Stimulated activated CD4-positive, alpha-beta T cell treated with anti-CD3 and anti-CD28 coated beads, Interleukin-1b, Interleukin-23, amount 100 ng/mL, for 4 hours (primary cell): ENCODE measurements at places on chromosomes 5 and 9.

DNA sequence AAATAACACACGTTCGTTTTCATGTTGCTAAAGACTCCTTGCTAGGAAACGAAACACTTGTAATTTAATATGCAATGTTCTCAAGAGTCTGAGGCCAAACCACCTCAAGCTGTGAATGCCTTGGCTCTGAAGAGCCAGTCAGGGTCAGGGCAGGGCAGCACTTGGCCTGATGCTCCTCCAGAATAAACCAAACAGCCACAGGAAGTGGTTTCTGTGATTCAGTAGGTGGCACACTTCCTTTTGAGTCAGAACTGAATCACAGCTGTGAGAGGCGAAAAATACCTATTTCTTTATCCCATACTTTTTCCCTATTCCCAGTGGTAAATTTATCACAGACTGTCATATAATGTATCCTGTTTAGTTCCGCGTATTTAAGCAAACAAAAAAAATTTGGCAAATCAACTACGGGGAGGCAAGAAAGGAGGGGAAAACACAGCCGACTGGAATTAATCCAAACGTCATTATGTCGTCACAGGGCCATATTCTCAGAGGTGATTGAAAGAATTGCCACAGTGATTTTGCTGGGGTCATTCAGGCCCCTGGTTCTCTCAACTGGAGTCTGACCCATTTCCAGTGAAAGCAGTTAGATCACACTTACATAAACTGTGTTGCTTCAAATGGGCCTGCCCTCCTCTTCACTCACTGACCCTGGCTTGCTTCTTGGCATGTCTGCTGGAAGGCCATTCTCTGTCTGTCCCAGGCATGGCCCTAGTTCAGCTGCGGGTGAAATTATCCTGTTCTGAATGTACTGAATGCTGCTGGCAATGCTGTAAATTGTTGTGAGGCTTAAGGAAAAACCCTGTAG is 71.2 kb downstream of the ARRDC3 start:
- peak; percentile 48 for DNase-seq

DNA sequence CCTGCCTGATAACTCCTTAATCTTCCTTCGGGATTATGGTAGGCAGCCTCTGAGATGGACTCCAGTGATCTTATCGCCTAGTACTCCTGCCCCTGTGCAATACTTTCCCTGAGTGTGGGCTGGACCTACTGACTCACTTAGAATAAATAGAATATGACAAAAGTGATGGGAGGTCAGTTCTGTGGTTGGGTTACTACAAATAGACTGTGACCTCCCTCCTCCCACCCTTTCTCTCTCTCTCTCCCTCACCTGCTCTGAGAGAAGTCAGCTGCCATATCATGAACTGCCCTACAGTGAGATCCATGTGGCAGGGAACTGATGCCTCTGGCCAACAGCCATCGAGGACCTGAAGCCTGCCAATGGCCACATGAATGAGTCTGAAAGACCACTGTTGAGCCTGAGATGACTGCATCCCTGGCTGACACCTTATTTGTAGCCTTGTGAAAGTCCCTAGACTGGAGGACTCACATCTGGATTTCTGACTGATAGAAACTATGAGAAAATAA is 31.7 kb downstream of the NRG2 start:
- no peak for DNase-seq

- no peak for DNase-seq
These were observed 87.9 kb downstream of the FBXL7 start for GRCh38 chr5:15587916-15588315.

- DNase-seq, result no peak
These were observed 227.0 kb downstream of the ENC1 start for GRCh38 chr5:74413403-74414048.

DNA sequence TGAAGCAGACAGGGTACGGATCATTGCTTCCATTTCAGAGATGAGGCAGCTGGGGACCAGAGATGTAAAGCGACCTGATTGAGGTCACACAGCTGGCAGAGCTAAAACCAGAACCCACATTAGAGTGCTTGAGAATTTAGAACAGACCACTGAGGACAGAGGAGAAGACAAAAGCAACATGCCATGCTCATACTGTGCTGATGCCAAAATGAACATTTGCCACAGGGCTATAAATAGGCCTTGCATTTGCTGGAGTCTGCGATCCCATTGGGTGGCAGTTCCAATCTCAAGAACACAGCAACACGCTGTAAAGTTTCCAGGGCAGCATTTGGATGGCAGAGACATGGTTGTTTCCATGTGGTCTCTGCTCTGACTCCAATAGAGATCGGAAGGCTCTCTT is 222.4 kb upstream of the TBC1D2 start:
- no peak for DNase-seq

- DNase-seq, result no peak
These were observed 300.5 kb downstream of the IRX1 start for GRCh38 chr5:3896098-3896497.

GRCh38 chr5:175728885-175729828 is 71.3 kb downstream of the HRH2 start:
- DNase-seq, result no peak

DNA sequence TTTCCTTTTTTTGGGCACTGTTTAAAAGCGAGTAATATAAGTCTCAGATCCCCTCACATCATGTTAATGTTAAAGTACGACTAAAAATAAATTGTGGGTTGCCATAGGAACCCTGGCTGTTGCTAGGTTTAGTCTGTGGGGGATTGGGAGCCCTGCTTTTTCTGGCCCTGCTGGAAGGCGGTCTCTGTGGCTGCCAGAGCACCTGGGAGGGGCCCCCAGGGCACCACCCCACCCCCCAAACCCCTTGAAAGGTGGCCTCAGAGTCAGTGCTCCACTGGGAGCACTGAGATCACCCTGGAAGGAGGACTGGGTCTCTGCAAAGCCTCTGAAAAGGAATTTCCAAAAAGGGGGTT is 66.2 kb upstream of the NEURL1B start:
- no peak for DNase-seq

GRCh38 chr5:142722146-142722545 is 36.3 kb upstream of the FGF1 start:
- no peak for DNase-seq

- DNase-seq, result no peak
These were observed 6.0 kb downstream of the ACTBL2 start for GRCh38 chr5:57476601-57477056.

DNA sequence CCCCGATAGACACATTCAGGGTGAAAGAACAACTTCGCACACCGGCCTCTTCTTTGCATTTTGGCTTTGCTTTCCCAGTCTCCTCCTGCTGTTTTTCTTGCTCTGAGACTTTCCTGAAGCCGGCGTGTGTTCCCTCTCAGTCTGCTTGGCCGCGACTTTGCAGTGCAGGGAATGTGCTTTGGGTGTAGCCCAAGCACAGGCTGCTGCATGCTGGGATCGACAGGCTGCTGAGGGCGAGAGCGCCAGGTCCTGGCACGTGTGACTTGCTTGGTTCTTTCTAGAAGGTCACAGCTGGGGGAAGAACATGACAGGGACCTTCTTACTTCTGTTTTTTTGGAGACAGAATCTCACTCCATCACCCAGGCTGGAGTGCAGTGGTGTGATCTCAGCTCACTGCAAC is 40.6 kb downstream of the TENT4A start:
- no peak for DNase-seq

GRCh38 chr5:83059341-83059740 is 17.9 kb downstream of the TMEM167A start:
- DNase-seq, result no peak

DNA sequence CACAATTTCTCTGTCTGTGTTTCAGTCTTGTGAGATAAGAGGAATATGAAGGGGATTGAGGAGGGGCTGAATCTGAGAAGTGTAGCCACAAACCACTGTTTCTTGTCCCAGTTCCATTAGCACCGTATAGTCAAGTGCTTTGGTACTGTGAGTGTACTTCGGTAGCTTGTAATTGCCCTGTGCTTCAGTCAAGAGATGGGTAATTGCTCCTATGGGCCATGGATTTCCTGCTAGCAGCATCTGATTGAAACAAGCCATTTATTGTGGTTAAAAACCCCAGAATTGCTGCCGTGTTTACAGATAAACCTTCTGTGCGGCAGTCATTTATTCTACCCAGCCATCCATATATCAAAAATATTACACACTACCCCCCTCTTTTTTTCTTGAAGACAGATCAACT is 98.6 kb downstream of the MAT2B start:
- no peak for DNase-seq

DNA sequence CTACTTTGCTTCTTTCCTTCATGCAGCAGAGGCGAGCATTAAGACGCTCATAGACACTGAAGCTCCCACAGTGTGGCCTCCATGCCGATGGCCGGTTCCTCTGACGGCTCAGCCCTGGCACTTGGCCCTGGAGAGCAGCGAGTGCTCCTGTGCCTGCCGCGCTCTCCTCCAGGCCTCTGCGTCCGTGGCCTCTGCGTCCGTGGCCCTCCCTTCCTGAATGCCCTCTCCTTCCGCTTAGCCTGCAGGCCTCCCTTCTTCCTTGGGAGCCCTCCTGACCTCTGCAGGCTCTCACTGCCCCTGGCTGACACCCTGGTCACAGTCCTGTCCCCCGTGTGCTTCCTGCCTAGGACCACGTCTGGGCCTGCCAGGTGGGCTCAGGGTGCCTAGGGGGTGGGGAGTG is 92.8 kb downstream of the ZNF354C start:
- DNase-seq, result no peak

DNA sequence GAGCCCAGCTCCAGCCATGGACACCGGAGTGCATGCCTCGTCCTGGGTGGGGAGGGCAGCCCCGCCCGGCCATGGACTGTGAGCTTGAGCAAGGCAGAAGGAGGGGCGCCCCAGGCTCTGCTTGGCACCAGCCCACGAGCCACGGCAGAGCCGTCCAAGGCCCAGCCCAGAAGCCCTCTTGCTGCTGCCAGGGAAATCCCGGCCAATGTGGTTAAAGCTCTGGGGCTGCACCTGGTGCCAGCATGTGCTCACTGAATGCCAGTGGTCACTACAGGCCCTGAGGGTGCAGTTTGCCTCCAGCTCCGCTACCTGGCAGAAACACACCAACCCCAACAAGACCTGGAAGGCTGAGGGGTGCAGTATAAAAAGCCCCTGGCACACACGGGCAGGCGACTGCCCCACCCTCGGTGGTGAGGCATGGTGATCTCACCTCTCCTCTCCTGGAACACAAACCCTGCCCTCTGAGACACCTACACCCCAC is 11.8 kb downstream of the BRD3 start:
- no peak for DNase-seq
